ENCODE measurements at places on chromosomes 16 and 17.

GRCh38 chr16:86359571-86359970 is 150.8 kb upstream of the FOXF1 start:
- no peak for DNase-seq

DNA sequence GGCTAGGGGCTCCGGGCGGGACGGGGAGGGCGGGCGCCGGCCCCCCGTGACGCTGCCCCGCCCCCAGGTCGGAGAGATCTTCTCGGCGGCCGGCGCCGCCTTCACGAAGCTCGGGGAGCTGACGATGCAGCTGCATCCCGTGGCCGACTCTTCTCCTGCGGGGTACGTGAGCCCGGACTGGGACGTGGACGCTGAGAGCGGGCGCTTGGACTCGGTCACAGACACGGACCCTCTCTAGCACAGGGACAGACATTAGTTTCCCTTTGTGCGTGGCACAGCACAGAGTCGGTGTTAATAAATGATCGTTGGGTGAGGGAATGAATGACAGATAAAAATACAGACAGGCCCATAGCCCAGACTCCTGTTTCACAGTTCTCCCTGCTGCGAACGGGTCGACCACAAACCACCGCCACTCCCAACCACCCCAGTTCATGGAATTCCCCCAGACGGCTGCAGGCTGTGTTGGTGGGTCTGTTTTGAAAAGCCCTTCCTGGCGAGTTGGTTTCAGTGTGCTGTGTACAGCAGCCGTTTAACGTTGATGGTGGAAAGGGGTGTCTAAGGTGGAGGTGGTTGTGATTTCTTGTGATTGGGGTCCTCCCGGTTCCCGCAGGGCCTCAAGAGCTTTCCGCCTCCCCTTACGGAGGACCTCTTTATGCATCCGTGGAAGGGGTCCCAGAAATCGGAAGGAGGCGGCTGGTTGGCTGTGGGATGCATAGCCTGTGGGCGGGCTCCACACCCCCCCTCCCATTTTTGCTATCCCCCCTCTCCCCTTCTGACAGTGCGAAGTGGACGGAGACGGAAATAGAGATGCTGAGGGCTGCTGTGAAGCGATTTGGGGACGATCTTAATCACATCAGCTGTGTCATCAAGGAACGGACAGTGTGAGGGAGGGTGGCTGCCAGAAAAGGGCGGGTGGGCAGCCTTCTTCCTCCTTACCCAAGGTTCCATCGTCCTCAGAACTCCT is 2.9 kb downstream of the RNASEK start:
- DNase-seq, result no peak

GRCh38 chr17:17264430-17264829 is 16.6 kb downstream of the COPS3 start:
- no peak for DNase-seq

GRCh38 chr17:77897741-77898301 is 60.7 kb upstream of the TNRC6C start:
- no peak for DNase-seq

GRCh38 chr17:82750241-82750908 is 1.5 kb upstream of the TBCD start:
- DNase-seq, result no peak

GRCh38 chr17:40936976-40937375 is 470 bp downstream of the KRT23 start:
- DNase-seq, result no peak

GRCh38 chr17:11278992-11279270 is 37.9 kb downstream of the SHISA6 start:
- no peak for DNase-seq

GRCh38 chr17:37158290-37158689 is 209.5 kb downstream of the AATF start:
- DNase-seq, result no peak

- DNase-seq, result no peak
These were observed 11.7 kb downstream of the ZNHIT3 start for GRCh38 chr17:36498155-36498554.

- no peak for DNase-seq
These were observed 83.0 kb upstream of the CDC42EP4 start for GRCh38 chr17:73394512-73395450.

GRCh38 chr17:76000016-76000754 is 470 bp upstream of the CDK3 start:
- no peak for DNase-seq

GRCh38 chr17:74796866-74797265 is 20.7 kb upstream of the NAT9 start:
- DNase-seq, result no peak

GRCh38 chr16:2519711-2520080 is 475 bp upstream of the AMDHD2 start:
- DNase-seq, result no peak

GRCh38 chr17:79873583-79873982 is 34.3 kb upstream of the CBX4 start:
- no peak for DNase-seq

- DNase-seq, result peak; percentile 55
These were observed 621 bp downstream of the CEP95 start for GRCh38 chr17:64507413-64507782.

Data from NCI-H1105 (cell line).